Hepatocyte (in vitro differentiated cells): ENCODE measurements at places on chromosomes 1 and 21. TPM values are rescaled to one million over a fixed set of nuclear protein-coding genes. Genes with fewer than 3 reads are reported as not detected.

DNA sequence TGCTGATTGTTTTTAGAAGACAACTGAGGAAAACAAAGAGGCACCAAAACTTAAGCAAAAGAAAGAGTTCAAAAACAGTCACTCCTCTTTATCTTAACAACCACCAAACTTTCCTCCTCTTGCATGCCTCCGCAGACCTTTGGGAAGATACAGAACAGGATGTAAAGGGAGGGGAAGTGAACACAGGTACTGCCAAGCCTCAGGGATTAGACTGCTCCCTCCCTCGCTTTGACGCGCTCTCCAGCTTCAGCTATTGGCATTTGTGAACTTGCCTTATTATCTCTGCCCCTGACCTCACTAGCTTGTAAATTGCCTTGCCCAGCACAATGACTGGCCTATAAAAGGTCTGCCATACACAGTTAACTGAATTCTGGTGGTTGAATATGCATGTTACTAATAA is 4.8 kb upstream of the SRP9 start:
- no peaks in the 10 kb centered on the region for H3K36me3 ChIP-seq
- no peaks in the 10 kb centered on the region for H3K27me3 ChIP-seq
- H3K27ac ChIP-seq = peak overlapping the region; percentile 57
- DNase-seq = no peak
- H3K4me3 ChIP-seq = no peak overlapping the region
- H3K4me1 ChIP-seq = peaks cover 37% of the 10 kb centered on the region

- no peaks in the 10 kb centered on the region for H3K4me1 ChIP-seq
- no peak overlapping the region for H3K4me3 ChIP-seq
- no peak for DNase-seq
- no peaks in the 10 kb centered on the region for H3K27me3 ChIP-seq
Measured at GRCh38 chr1:5566924-5567323, 425.3 kb downstream of the NPHP4 start.

GRCh38 chr1:53458634-53459033 is 565 bp upstream of the DMRTB1 start:
- DNase-seq = no peak
- H3K4me3 ChIP-seq = no peak overlapping the region
- H3K27me3 ChIP-seq = no peaks in the 10 kb centered on the region
- no peaks in the 10 kb centered on the region for H3K36me3 ChIP-seq
- no peak overlapping the region for H3K27ac ChIP-seq

DNA sequence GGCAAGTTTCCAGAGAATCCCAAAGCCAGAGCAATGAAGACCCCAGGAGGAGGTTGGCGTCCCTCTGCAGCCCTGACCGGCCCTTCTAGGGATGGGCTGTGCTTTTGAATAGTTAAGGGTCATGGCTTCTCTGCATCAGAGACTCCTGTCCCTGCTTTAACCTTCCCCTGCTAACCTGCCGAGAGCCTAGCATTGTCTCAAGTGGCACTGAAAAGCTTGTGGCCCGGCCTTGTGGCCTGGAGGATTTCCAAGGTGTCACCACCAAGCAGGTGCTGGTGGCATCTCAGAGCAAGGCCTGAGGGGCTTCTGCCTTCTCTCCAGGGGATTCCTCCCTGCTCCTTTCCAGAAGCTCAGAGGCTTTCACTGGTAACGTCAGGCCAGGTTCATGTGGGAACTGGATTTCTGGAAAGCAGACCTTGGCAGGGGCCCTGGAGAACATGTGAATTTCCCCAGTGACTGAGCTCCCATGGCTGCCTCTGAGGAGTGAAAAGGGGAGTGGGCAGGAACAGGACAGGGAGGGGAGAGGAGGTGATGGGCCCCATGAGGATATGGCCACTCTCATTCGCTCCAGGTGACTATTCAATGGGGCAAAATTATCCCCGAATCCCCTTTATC is 409.9 kb downstream of the PTPRU start:
- no peak overlapping the region for H3K4me3 ChIP-seq
- H3K36me3 ChIP-seq = no peaks in the 10 kb centered on the region
- H3K4me1 ChIP-seq = no peaks in the 10 kb centered on the region
- no peak overlapping the region for H3K27ac ChIP-seq

DNA sequence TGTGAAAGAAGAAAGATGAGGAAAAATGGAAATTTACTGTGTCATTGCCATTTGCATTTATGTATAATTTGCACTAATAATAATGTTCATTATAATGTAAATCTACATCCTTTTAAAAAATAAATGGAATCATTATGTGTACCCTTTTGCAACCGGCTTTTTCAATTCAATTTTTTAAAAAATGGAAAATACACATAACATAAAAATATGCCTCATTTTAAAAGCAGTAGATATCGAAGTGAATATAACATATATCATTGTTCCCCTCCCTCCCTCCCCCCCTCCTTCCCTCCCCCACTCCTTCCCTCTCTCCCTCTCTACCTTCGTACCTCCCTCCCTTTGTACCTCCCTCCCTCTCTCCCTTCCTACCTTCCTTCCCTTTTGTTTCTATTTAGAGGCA is 33.0 kb downstream of the UBE4B start:
- DNase-seq = no peak
- no peak overlapping the region for H3K4me3 ChIP-seq
- no peak overlapping the region for H3K27ac ChIP-seq
- peaks cover 12% of the 10 kb centered on the region for H3K4me1 ChIP-seq
- H3K36me3 ChIP-seq = no peaks in the 10 kb centered on the region
- no peaks in the 10 kb centered on the region for H3K27me3 ChIP-seq

The LHX8 gene
- 0.87 and 1.5 TPM in 2 replicates for total RNA-seq

GRCh38 chr1:56833088-56833487 is 13.9 kb upstream of the FYB2 start:
- H3K36me3 ChIP-seq = no peaks in the 10 kb centered on the region
- H3K27ac ChIP-seq = no peak overlapping the region
- no peak overlapping the region for H3K4me3 ChIP-seq
- no peak for DNase-seq

DNA sequence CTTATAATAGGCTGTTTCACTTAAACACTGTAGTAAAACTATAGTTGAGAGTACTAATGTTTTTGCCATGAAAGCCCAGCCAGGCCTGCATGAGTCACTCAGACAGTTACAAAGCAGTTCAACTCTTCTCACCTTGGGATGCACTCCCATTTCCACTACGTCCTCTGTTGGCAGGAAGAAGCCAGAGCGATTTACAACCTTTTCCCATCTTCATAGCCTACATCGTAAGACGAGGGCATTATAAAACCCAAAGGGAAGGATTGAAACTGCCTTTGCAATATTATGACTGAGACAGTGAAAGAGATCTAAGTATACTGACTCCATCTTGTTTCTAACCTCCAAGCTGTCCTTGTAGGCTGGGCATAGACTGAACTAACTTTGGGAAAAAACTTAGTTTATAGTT is 71.8 kb upstream of the CSF1 start:
- no peaks in the 10 kb centered on the region for H3K27me3 ChIP-seq
- no peaks in the 10 kb centered on the region for H3K36me3 ChIP-seq
- no peaks in the 10 kb centered on the region for H3K4me1 ChIP-seq
- DNase-seq = no peak

DNA sequence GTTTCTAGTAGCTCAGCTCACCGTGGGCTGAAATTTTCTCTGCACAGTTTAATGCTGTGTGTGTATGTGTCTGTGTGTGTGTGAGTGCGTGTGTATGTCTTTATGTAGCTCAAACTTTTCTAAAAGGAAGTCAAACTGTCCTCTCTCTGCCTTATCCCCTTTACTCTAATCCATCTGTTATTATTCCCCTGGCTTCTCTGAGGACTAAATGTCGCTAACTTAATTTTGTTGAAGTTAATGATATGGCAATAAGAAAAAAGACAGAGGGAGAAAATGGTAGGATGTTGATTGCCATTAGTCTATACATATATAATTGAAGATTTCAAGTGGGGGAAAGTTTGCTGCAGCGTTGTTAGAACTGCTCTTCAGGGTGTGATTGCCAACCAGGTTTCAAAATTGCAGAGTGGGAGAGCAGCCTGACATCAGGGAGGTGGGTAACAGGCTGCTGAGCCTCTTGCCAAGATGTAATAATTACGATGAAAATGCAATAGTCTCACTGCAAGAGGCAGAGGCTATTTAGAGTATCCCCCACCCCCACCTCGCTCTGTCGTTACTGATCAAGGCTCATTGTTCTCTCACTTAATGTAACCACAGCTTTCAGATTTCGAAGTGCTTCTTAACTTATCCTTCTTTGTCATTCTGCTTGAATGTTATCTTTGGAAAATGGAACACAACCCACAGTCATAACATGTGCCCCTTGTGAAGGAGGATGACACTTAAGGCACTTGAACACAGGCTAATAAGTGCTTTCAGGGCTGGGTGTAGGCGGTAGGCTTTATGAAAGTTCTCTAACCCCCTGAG is 559.0 kb upstream of the PLXNA2 start:
- no peak overlapping the region for H3K4me3 ChIP-seq
- peaks cover 4% of the 10 kb centered on the region for H3K27me3 ChIP-seq
- no peaks in the 10 kb centered on the region for H3K36me3 ChIP-seq
- H3K4me1 ChIP-seq = no peaks in the 10 kb centered on the region
- no peak overlapping the region for H3K27ac ChIP-seq
- DNase-seq = no peak

The SLC1A7 gene
- total RNA-seq = not detected in 2 replicates

DNA sequence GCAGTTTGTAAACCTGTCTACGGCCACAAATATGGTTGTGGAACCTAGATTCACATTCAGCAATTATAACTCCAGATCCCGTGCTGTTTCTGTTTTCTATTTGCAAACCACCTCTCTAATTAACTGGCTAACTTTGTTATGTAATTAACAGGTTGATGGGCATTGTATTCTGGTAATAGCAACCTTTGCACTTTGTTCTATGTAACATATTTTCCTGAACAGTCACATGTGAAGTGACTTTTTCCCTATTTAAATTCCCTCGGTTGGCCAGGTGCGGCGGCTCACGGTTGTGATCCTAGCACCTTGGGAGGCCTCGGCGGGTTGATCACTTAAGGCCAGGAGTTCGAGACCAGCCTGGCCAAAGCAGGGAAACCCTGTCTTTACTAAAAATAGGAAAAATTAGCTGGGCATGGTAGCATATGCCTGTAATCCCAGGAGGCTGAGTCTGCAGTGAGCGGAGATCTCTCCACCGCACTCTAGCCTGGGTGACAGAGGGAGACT is 1.4 kb downstream of the ACADM start:
- H3K4me1 ChIP-seq = peaks cover 5% of the 10 kb centered on the region
- H3K4me3 ChIP-seq = peak overlapping the region; percentile 87
- H3K27me3 ChIP-seq = no peaks in the 10 kb centered on the region
- peak overlapping the region; percentile 95 for H3K27ac ChIP-seq
- peak; percentile 75 for DNase-seq
